ENCODE measurements at places on chromosomes 16 and 17. TPM values are rescaled to one million over a fixed set of nuclear protein-coding genes. Genes with fewer than 3 reads are reported as not detected.

DNA sequence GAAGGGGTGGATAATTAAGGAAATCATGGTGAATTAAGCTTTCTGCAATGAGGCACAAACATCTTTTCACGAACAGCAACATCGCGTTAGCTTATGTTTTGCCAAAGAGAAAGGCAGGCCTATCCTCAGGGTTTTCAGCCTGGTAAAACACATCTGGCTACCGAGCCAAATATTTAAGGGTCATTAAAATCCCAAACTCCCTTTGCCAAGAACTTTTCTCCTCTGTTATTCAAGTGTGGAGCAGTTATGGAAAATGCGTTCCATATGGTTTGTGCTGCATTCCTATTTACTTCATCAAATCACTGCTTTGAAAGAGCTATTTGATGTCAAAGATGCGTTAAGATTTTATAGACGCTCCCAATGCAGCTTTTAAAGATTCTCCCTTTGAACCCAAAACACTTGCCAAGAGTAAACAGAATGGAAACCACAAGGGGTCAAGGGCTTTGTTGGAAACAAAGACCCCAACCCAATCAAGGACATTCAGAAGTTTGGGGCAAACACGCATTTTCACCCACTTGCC is 308.3 kb upstream of the CDH5 start:
- DNase-seq = no peak

DNA sequence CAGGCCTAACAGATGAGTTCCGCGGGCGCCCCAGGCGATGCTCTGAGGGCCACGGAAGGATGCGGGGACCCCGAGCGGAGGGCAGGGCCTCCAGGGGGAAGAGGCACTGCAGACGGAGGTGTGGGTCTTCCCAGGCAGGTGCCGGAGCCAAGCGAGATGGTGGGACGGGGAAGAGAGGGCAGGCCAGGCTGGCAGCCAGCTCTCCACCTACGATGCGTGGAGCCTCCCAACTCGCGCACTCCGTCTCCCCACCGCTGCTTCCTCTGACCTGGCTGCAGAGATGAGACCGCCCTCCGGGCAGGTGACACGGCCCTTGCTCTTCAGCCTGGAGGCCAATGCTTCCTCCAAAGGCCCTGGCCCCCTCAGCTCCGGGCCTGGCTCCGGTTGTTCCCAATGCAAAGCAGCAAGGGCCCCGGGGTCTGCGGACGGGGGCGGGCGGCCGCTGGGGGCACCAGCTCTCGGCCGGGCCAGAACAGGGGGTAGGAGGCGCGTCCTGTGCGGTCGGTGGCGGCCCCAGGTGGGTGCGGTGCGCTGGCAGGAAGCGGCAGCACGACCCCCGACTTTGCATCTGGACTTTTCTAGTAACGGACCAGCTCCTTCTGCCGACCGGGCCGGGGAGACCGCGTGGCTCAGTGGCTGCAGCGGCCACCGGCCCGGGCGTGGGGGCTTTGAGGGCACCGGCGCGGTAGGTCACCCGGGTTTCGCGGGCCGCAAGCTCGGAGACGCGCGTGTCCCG is 1.5 kb upstream of the SOX8 start:
- DNase-seq = no peak

DNA sequence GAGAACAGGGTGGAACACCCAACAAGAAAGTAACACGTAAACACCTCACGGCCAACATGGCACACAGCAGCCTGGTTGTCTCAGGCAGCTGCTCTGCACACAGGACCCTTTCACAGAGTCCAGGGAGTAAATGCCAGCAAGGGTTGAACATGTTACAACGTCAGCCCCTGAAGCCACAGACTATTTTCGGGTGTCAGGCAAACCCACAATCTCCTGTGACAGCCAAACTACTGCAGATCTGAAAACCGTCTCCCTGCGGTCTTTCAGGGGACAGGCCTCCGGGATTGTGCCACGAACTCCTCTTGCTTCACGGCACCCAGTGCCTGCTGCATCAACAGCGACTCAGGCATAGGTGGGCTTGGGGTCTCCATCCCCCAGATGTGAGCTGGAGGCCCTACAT is 127.7 kb downstream of the XYLT1 start:
- no peak for DNase-seq

GRCh38 chr16:11234884-11235702 is 20.9 kb downstream of the SOCS1 start:
- no peak for DNase-seq

DNA sequence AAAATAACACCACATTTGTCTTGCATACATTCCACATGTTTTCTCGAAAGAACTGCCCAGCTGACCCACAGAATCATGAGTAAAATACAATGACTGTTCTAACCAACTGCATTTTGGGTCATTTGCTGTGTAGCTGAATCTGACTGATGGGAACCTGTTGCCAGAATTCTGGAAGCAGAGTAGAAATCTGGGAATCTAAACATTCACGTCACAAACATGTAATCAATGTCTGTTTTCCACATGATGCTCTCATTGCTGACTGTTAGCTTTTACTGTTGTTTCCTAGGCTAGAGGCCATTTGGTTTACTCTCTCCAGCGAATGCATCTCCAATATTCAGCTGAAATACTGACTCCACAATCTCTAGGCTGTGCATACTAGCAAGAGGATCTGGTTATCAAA is 710.1 kb downstream of the KCNJ2 start:
- no peak for DNase-seq

GRCh38 chr16:1337486-1337885 is 4.0 kb downstream of the BAIAP3 start:
- no peak for DNase-seq

DNA sequence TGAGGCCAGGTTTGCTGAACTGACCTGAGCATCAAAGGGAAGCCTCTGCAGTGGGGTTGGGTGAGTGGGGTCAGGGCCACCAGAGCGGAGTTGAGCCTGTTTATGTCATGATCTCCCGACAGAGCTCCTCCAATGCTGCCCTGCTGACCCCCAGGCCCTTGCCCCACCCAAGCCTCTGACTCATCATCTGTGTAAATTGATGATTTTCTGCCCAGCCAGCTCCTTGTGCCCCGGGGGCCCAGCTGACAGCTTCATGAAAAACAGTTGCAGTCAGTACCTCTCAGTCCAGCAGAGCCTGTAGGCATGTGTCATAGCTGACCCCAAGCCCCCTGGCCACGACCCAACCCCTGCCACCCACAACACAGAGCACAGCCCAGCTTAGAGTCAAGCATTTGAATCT is 134.9 kb downstream of the CCT6B start:
- no peak for DNase-seq

GRCh38 chr17:75693500-75694481 is 26.7 kb downstream of the SAP30BP start:
- DNase-seq = peak; percentile 76

- DNase-seq = no peak
Measured at GRCh38 chr17:19348806-19349205, 13.7 kb downstream of the B9D1 start.

GRCh38 chr17:74241431-74241830 is 28.1 kb downstream of the TTYH2 start:
- no peak for DNase-seq

GRCh38 chr17:17527534-17527933 is 31.3 kb upstream of the RASD1 start:
- no peak for DNase-seq

DNA sequence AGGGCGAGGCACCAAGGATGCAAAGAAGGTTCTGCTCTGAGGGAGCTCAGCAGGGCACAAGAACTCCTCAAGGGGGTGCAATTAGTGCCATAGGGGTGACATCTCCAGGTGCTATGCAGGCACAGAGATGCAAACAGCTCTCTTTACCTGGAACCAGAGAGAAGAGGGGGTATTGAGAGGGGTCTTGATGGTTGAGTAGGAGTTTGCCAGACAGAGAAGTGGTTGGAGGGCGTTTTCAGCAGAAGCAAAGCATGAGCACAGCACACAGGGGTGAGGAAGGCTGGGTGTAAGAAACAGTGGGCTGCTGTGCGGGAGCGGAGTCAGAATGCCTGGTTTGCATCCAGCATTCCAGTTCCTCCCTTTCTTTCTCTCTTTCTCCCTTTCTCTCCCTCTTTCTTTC is 81.8 kb upstream of the LHX1 start:
- DNase-seq = no peak

DNA sequence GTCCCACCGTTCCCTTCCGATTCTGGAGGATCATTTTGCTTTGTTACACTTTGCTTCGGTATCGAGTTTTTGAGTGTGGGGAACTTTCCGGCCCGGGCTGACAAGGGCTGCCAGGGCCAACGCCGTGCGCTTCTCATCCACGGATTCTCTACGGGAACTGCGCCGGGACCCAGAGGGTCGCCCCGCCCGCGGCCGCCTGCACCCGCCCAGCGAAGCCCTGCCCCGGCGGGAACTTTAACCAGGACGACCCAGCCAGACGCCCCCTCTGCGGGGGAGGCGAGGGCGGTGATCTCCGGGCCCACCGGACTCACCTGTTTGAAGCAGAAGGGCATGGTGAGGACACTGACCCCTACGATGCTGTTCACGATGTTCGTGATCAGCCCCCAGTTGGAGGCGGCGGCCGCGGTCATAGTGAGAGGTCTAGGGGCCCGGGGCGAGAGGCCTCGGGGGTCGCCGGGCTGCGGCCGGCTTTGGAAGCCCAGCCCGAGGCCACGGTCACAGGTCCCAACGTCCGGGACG is 536 bp downstream of the SLC38A10 start:
- no peak for DNase-seq

DNA sequence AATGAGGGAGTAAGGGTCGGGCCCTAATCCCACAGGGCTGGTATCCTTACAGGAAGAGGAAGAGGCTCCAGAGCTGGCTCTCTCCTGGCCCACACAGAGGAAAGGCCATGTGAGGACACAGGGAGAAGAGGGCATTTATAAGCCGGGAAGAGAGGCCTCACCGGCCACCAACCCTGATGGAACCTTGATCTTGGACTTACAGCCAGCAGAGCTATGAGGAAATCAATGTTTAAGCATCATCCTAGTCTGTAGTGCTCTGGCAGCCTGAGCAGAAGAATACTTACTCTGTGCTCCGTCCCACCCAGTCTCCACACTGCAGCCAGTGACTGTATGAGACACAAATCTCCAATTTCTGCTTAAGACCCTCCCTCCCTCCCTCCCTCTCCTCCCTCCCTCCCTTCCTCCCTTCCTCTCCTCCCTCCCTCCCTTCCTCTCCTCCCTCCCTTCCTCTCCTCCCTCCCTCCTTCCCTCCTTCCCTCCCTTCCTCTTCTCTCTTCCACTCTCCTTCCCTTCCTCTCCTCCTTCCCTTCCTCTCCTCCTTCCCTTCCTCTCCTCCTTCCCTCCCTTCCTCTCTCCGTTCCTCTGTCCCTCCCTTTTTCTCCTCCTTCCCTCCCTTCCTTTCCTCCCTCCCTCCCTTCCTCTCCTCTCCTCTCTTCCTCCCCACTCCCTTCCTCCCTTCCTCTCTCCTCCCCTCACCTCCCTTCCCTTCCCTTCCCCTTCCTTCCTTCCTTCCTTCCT is 8.9 kb upstream of the TMEM220 start:
- DNase-seq = no peak

GRCh38 chr17:1755252-1755826 is 6.5 kb upstream of the SERPINF1 start:
- DNase-seq = no peak

GRCh38 chr17:28446716-28447395 is 26.6 kb upstream of the SLC13A2 start:
- no peak for DNase-seq

- DNase-seq = no peak
Measured at GRCh38 chr16:89565256-89565505, 4.7 kb downstream of the RPL13 start.

The ABCA9 gene
- total RNA-seq = not detected

The TEKT5 gene
- 0.37 TPM for total RNA-seq

The GPR139 gene
- total RNA-seq = not detected

The HBA1 gene
- 4.9 TPM for total RNA-seq

The TMEM114 gene
- not detected for total RNA-seq

The ARHGAP23 gene
- 41.0 TPM for total RNA-seq

The RRAD gene
- total RNA-seq = 2.2 TPM

The CCDC200 gene
- not detected for total RNA-seq

The BANP gene
- total RNA-seq = 37.2 TPM

The ACSM3 gene
- 15.0 TPM for total RNA-seq

Data from HCT116 (cell line).